ENCODE measurements at places on chromosomes 11 and 22. TPM values are rescaled to one million over a fixed set of nuclear protein-coding genes. Genes with fewer than 3 reads are reported as not detected.

- no peak for DNase-seq
These were observed 34.9 kb downstream of the SYN3 start for GRCh38 chr22:33023153-33023827.

GRCh38 chr11:17543574-17544180 lies 539 bp downstream of the USH1C start:
- DNase-seq = no peak

- peak; percentile 93 for DNase-seq
These were observed 15.6 kb upstream of the UCP3 start for GRCh38 chr11:74024261-74025029.

- DNase-seq = no peak
These were observed 23.1 kb upstream of the GNAZ start for GRCh38 chr22:23047265-23047664.

- DNase-seq = no peak
These were observed 39.2 kb upstream of the IGLL5 start for GRCh38 chr22:22848364-22848866.

GRCh38 chr11:58451585-58451984 lies 9.5 kb upstream of the OR5B12 start:
- no peak for DNase-seq

GRCh38 chr11:13214276-13214675 lies 63.3 kb upstream of the BMAL1 start:
- DNase-seq = no peak

SLC25A45 gene
- 4.8 TPM for total RNA-seq

MPPED1 gene
- total RNA-seq = 0.11 TPM

NLRP10 gene
- total RNA-seq = not detected

All from cardiac muscle cell (in vitro differentiated cells and primary cell).